Stimulated activated naive CD4-positive, alpha-beta T cell treated with Interleukin-2 at 50 U/mL for 16 hours (primary cell): ENCODE measurements at places on chromosomes 4 and X.
A peak's percentile ranks its signal among the peaks of the same experiment; 100 is the strongest.

DNA sequence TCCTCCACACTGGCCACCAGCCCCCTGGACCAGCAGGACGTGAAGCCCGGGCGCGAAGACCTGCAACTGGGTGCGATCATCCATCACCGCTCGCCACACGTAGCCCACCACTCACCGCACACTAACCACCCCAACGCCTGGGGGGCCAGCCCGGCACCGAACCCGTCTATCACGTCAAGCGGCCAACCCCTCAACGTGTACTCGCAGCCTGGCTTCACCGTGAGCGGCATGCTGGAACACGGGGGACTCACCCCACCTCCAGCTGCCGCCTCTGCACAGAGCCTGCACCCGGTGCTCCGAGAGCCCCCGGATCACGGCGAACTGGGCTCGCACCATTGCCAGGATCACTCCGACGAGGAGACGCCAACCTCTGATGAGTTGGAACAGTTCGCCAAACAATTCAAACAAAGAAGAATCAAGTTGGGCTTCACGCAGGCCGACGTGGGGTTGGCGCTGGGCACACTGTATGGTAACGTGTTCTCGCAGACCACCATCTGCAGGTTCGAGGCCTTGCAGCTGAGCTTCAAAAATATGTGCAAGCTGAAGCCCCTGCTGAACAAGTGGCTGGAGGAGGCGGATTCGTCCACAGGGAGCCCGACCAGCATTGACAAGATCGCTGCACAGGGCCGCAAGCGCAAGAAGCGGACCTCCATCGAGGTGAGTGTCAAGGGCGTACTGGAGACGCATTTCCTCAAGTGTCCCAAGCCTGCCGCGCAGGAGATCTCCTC lies 600 bp downstream of the POU3F4 start:
- DNase-seq: no peak

DNA sequence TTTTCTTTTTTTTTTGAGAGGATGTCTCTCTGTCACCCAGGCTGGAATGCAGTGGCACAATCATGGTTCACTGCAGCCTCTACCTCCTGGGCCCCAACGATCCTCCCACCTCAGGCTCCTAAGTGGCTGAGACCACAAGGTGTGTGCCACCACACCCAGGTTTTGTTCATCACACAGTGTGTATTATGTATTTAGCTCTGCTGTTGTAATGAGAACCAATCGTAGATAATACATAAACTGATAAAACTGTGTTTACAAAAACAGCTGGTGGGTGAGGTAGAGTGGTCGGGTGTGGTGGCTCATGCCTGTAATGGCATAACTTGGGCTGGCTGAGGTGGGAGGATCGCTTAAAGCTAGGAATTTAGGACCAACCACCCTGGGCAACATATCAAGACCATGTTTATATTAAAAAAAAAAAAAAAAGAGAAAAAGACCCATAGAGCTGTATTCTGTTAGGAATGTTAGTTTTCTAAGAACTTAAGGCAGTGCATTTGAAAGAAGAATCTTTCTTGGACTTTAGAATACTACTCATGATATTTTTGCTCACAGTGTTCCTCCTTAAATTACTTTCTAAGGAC lies 34.9 kb downstream of the POLR2B start:
- no peak for DNase-seq

DNA sequence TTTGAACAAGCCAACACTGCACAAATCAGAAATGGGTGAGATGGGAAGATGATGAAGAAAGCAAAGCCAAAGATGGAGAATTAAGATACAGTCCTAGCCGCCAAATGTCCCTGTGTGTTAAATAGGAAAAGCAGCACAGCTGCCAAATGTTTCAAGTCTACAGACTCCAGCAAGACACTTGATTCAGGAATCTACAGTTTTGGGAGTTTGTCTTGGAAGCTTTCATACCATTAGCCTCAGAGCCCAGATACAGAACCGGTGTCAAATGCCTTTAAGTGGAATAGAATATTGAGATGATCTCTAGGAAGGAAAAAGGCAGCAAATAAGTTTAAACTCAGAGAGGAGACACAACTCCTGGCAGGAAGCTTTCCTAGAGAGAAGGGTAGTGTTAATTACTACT lies 30.3 kb downstream of the OPHN1 start:
- no peak for DNase-seq

- DNase-seq: no peak
Observed at GRCh38 chr4:168852933-168853713, 156.9 kb downstream of the CBR4 start.

- DNase-seq: no peak
Observed at GRCh38 chr4:83605744-83606172, 69.8 kb downstream of the GPAT3 start.

DNA sequence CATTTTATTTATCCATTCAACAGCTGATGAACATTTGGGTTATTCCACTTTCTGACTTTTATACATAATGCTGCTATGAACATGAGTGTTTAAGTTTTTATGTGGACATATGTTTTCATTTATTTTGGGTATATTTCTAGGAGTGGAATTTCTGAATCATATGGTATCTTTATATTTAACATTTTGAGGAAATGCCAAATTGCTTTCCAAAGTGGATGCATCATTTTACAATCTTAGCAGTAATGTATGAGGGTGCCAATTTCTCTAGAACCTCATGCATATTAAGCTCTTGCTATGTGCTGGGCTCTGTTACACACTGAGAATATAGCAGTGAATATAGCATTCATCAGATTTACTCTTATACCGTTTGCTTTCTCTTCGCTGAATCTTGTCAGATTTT lies 983.7 kb downstream of the STIM2 start:
- no peak for DNase-seq

DNA sequence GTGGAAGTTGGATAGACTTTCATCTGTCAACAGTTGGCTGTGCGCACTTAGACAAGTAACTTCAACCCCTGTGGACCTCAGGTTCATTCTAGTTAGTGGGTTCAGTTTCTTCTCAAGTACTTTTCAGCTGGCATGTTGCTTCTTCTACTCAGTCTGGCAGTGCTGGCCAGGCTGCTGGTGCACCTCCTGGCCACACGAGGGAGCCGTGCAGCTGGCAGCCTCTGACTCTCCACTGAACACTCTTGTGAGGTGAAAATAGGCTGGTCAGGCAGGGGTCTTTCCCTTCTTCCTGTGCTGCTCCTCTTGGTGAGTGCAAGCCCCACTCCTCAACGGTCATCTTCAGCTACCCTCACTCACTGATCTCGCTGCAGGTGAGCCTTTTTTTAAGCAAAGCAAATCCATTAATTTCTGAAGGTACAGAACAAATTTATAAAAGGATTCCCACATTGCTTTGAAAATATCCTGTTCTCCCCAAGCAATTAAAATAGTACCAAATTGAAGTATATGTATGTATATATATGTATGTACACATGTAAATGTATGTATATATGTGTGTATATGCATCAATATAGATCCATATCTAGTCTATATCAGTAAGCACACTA lies 30.6 kb downstream of the LONRF3 start:
- DNase-seq: peak; percentile 8

DNA sequence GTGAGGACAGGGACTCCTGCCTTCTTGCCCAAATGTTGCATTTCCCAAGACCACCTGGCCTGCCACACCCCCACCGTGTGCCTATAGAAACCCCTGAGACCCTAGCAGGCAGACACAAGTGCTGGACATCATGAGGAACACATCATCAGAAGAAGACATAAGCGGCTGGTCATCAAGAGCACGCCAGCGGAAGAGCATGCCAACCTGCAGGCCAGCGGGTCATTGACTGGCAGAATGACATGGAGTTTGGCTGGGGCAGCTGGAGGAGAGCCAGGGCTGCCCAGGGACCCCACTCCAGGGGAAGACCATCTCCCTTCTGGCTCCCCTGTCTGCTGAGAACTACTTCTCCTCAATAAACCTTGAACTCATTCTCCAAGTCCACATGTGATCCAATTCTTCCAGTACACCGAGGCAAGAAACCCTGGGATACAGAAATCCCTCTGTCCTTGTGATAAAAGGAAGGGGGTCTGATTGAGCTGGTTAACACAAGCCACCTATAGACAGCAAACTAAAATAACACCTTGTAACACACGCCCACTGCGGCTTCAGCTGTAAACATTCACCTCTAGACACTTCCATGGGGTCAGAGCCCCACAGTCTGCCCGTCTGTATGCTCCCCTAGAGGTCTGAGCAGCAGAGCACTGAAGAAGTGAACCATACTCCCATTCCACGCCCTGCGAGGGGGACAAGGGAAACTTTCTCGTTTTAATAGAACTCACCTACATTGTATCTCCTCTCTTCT lies 164.8 kb upstream of the EMCN start:
- no peak for DNase-seq

- no peak for DNase-seq
Observed at GRCh38 chr4:121018543-121018942, 53.8 kb downstream of the NDNF start.

- DNase-seq: no peak
Observed at GRCh38 chr4:139749338-139749737, 83.7 kb downstream of the MGST2 start.

DNA sequence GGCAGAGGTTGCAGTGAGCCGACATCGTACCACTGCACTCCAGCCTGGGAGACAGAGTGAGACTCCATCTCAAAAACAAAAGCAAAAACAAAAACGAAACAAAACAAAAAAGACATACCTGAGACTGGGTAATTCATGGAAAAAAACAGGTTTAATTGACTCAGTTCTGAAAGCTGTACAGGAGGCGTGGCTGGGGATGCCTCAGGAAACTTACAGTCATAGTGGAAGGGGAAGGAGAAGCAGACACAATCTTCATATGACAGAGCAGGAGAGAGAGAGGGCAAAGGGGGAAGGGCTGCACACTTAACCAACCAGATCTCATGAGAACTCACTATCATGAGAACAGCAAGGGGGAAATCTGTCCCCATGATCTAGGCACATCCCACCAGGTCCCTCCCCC lies 229.5 kb downstream of the STK32B start:
- DNase-seq: no peak

GRCh38 chrX:9794495-9794894 lies 8.3 kb downstream of the SHROOM2 start:
- DNase-seq: no peak

DNA sequence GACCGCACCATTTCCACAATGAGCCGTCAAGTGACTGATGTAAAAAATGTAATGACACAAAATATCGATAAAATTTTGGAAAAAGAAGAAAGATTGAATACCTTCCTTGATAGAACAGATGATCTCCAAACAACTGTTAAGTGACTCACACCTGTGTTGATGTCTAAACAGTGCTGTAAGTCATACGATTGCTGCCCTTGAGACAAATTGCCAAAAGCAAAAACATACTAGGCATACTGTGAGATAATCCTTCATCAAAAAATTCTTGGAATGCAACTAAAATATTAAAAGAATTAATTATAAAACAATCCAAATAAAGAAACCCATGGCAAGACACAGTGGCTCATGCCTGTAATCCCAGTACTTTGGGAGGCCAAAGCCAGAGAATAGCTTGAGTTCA lies 53.4 kb downstream of the HNRNPD start:
- no peak for DNase-seq

GRCh38 chr4:1866189-1866661 lies 5.0 kb upstream of the NSD2 start:
- DNase-seq: no peak

- DNase-seq: no peak
Observed at GRCh38 chrX:131746491-131746968, 202.7 kb downstream of the OR13H1 start.

GRCh38 chrX:68703369-68703768 lies 55.9 kb downstream of the STARD8 start:
- no peak for DNase-seq

GRCh38 chr4:38791010-38791409 lies 8.2 kb upstream of the TLR10 start:
- DNase-seq: no peak

- no peak for DNase-seq
Observed at GRCh38 chr4:126957987-126958386, 674.8 kb upstream of the INTU start.

- no peak for DNase-seq
Observed at GRCh38 chr4:12170308-12170707, 741.6 kb upstream of the HS3ST1 start.

- DNase-seq: no peak
Observed at GRCh38 chr4:110510955-110511544, 35.1 kb downstream of the ENPEP start.

- DNase-seq: no peak
Observed at GRCh38 chr4:16989371-16989770, 90.9 kb upstream of the LDB2 start.

GRCh38 chr4:86357608-86358007 lies 2.2 kb downstream of the MAPK10 start:
- DNase-seq: no peak

DNA sequence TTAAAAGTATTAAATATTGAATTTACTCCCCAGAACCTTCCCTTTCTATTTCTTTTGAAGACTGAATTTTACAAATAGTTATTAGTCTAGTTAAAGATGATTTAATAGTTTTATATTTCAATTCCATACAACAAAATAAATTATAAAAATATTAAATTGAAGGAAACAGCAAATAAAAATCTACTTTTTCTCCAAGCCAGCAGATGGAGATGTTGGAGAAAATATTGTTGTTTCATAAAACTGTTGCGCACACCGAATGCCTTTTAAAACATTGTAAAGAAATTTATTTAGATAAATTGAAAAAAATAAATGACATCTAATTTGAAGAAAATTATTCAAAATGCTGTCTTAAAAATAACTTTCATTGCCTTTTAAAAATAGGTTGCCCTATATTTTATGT lies 5.5 kb downstream of the GRIA2 start:
- no peak for DNase-seq

DNA sequence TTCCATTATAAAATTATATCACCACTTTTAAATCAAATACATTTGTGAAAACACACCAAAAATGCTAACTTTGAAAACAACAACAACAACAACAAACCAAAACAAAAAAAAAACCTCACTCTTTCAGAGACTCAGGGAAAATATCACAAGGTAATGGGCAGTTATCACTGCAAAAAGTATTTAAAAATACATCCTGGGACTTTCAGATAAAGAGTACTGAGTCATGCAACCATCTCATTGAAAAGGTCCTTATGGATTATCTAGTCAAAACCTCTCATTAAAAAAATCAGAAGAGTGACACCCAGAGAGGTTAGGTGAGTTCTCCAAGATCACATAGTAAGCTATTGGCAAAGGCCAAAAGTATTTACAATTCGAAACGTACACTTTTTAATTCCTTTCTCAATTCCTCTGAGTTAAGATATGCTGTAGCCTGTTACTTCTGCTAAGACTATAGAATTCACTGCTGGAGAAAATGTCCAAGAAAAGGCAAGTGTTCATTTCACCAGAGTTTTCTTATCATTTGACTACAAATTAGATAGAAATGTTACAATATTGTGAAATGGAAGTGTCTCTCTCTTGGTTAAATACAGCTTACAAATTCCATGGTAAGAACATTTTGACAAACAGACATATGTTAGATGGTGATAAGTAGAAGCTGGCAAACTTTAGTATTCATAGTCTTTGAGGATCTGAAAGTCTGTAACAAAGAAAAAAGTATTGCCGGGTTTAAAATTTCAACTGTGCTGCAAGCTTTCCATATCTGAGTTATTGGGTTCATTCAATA lies 9.3 kb downstream of the STX18 start:
- no peak for DNase-seq
